ENCODE measurements at places on chromosomes 2 and 18.
A peak's percentile ranks its signal among the peaks of the same experiment; 100 is the strongest.

DNA sequence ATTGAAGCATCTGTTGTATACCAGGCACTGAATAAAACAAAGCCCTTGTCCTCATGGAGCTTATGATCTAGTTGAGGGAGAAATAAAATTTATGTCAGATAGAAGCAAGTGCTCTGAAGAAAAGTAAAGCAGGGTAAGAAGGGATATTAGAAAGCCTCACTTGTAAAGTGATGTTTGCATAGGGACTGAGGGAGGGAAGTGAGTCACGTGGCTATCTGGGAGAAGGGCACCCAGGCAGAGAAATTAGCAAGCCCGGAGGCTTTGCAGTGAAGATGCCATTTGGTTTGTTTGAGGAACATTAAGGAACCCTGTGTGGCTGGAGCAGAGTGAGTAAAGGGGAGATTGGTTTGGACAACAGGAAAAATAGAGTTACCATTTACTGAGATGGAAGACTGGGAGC, 52.1 kb downstream of the RBBP8 start:
- DNase-seq, result no peak

DNA sequence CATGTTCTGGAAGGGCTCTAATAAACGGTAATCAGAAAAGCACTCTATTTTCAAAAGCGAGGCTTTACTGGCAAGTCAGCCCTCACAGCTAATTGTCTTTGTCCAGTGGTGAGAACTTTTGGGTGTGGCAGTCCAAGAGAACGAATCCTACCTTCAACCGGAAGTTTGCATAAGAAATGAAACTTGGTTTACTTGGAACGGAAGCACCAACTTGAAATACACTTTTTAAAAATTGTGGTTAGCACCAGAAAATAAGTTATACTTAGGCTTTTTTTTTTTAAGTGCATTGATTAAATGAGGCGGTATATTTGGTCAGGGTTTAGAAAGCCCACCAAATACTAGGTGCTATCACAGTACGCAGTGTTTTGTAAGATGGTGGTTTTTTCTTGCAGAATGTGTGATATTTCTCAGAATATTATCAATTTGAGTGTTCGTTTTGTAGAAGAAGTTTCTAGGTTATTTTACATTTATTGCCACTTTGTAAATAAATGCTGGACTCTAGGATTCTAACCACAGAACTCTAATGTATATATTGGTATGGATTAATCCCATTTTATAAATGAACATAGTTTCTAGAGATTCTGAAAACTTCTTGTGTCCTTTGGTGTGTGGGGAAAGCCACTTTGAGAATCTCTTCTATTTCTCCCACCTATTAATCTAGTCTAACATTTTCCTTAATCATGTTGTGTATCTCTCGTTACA, 1.2 kb downstream of the MYL12A start:
- DNase-seq, result no peak

DNA sequence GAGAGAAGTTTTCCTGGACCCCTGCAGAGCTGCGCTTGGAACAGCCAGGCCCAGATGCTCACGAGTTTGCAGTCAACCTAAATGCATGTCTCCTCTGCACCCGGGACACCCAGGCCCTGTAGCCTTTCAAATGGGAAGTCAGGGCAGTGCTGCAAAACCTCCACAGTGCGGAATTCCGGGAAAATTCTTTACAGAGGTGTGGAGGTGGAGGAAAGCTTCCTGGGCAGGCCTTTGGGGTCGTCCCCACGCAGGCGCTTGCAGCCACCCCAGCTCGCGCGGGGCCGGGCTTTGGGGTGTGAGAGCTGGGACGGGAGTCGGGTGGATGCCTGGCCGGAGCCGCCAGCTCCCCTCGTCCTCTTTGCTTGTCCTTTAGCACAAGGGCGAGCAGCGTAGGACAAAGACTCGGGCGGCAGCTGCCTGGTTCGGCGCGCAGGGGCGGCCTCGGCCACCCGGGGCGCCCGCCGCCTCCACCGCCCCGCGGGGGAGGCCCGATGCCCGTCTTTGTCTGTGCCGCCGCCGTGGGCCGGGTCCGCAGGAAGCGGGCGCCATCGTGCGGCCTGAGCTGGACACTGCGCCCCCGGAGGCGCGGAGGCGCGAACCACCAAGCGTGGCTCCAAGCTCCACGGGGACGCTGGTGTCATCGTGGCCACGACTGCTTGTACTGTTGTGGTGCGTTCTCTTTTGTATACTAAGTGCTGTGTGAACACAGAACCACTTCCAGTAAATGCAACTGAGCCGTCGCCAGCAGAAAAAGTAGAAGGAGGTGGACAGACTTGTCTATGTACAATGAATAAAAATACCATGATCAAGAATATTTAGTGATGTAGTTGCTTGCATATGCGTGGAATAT, 28.2 kb upstream of the BCL11A start:
- DNase-seq, result peak; percentile 28

DNA sequence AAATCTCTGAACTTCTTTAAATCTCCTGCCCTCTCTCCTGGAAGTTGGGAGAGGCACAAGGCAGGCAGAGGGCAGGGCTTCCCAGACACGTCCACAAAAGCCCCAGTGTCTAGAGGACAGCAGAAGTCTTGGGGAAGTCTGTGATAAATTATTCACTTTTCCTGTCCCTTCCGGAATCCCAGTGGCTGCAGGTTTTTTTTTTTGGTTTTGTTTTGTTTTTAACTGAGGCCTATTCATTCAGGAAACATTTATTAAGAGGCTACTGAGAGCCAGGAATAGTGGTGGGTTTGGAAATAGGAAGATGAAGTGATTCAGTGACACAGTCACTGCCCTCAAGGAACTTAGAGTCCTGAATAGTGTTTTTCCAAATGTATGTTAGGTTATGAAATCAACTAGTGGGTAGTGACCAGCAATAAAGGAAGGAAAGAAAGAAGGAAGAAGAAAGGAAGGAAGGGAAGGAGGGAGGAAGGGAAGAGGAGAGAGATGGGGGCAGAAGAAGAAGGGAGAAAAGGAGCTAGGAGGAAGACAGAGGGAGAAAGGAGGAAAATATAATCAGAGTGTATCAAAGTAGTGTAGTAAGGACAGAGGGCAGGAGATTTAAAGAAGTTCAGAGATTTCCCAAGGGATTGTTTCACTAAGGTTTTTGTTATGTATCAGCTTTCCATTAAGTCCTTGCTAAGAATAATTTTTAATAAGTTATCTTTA, 98.9 kb upstream of the ZFP36L2 start:
- DNase-seq, result no peak

- no peak for DNase-seq
Measured at GRCh38 chr2:151302879-151303278, 13.4 kb upstream of the NMI start.

GRCh38 chr2:61713457-61713856, 140.4 kb downstream of the FAM161A start:
- no peak for DNase-seq

GRCh38 chr2:66688951-66689350, 254.0 kb downstream of the MEIS1 start:
- DNase-seq, result no peak

- no peak for DNase-seq
Measured at GRCh38 chr2:140943867-140944266, 1186.9 kb downstream of the LRP1B start.

DNA sequence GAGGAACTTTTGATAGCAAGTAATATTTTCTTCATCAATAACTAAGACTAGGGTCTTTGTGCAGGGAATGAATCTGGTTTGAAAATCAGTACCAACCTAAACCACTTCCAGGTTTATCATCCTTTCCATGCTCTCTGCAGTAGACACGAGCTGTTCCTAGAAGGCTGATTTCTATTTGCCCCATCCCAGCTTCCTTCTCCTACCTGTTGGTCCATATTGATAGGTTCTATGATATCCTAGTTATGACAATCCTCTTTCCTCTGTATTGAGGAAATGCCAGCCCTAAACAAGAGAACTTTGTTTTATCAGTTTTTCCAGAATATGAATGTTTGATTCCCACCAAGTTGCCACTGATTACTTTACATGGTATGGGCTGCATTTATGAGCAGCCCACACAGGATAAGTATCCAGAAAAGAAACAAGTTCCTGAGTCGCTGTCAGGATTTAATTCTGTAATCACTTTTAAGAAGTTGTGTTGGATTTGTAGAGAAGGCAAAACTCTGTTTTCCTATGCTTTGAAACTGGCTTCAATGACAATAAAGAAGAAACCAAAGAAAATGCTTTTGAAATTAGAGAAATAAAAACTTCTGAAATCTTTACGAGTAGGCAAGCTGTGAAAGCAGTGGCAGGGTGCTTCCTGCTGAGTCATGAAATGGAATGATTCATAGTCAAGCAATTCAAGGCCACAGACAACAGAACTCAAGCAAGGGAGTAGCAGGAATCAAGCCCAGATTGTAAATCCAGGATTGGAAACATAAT, 37.3 kb upstream of the TANK start:
- DNase-seq, result no peak

DNA sequence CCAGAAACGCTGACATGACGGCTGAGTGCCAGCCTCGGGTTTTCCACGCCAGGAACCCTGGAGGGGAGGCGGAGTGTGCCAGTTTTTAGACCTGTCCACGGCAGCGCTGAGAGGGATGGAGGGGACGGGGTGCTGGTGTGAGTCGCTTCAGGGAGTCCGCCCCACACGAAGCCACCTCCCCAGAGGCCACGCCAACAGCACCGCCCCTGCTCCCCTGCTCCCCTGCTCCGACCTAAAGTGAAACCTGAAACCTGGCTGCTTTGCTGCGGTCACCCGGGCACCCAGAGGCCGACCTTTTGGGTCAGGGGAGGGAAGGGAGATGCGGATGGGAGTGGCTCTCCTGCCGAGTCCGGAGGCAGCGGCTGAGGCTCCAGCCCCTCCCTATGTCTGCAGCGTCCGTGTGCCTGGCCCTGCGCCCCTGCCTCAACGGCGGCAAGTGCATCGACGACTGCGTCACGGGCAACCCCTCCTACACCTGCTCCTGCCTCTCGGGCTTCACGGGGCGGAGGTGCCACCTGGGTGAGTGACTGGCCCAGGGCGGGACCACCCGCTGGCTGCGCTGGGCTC, 38.1 kb downstream of the SNED1 start:
- peak; percentile 48 for DNase-seq

- no peak for DNase-seq
Measured at GRCh38 chr2:11535899-11536344, 2.1 kb downstream of the GREB1 start.

- DNase-seq, result no peak
Measured at GRCh38 chr2:219171231-219171651, 1.4 kb upstream of the SLC23A3 start.

- no peak for DNase-seq
Measured at GRCh38 chr2:206075113-206075512, 10.9 kb downstream of the INO80D start.

DNA sequence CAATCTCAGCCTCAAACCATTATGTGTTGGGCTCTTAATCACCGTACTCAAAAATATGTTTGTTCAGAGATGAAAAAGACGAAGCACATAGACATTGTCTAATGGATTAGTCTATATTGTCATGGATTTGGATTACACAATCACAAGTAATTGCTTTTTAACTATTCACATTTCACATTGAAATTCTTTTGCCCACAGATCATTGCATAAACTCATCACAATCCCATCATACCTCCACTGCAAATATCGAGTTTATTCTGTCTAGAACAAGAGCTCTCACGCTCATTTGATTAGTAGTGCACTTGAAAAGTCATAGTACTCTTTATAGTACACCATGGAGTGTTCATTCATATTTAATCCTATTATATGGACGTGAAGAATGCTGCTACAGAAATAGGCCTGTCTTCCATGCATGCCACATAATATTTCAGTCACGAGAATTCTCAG, 97.9 kb upstream of the SOX11 start:
- no peak for DNase-seq

GRCh38 chr2:7703543-7704144, 786.4 kb downstream of the RNF144A start:
- no peak for DNase-seq

Data from effector CD4-positive, alpha-beta T cell (primary cell).